ENCODE measurements at places on chromosomes 6 and 20. TPM values are rescaled to one million over a fixed set of nuclear protein-coding genes. Genes with fewer than 3 reads are reported as not detected.

The DAAM2 gene
- total RNA-seq = 9.7 TPM

- no peak for DNase-seq
Observed at GRCh38 chr6:52216932-52217575, 27.2 kb downstream of the IL17F start.

- peak; percentile 85 for DNase-seq
Observed at GRCh38 chr20:44861531-44862006, 23.9 kb upstream of the YWHAB start.

DNA sequence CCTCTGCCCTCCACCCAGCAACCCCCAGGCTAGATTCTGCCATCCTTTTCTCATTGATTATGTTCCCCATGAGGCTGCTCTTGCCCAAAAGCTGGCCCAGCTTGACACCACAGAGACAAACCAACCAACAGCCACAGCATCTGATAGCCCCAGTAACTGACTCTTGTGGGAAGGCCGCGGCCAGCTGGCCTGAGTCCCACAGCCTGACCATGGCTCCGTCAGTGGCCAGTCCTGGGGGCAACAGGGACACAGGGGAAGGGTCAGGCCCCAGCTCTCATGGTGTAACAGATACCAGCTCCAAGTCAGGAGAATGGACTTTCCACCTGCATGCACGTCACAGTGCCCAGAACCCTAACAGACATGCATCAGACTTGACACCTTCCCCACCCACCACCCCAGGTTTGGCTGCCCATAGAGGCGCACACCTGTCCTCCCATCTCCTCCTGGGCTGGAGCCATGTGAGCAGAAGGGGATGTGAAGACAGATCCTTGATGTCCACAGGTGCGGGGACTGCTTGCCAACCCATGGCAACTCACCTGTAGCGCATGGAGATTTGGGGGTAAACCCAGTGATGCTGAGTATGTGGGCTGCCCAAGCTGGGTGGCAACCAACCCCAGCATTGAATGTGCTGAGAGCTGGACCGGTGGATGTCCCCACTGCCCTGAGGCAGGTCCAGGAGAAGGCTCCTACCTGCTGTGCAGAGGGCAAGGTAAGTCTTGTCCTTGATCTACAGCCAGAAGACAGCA, 18.8 kb downstream of the RIPOR3 start:
- DNase-seq = no peak

- DNase-seq = no peak
Observed at GRCh38 chr6:41975276-41975675, 33.7 kb upstream of the CCND3 start.

The CNKSR3 gene
- 16.8 TPM for total RNA-seq

GRCh38 chr20:438571-439469, 23.5 kb downstream of the TBC1D20 start:
- DNase-seq = no peak

DNA sequence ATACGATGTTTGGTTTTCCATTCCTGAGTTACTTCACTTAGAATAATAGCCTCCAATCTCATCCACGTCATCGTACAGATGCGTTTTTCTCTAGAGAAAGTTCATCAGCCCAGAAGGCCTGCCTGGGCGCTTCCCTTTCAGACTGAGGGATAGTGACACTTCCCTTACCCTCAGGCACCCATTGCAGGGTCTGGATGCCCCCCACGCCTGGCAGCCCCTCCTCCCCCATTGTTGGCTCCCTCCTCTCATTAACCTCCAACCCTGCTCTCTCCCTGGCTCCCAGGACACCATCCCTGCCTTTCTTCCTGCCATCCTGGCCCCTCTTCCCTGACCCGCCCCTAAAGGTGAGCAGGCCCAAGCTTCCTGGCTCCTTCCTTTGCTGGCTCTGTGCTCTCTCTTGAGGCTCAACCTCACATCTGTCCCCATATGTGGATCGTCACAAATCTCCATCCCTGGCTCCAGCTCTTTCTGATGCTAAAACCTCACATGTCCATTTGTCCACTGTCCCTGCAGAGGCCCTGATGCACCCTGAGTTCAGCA, 145.2 kb downstream of the SYCP2 start:
- peak; percentile 7 for DNase-seq

DNA sequence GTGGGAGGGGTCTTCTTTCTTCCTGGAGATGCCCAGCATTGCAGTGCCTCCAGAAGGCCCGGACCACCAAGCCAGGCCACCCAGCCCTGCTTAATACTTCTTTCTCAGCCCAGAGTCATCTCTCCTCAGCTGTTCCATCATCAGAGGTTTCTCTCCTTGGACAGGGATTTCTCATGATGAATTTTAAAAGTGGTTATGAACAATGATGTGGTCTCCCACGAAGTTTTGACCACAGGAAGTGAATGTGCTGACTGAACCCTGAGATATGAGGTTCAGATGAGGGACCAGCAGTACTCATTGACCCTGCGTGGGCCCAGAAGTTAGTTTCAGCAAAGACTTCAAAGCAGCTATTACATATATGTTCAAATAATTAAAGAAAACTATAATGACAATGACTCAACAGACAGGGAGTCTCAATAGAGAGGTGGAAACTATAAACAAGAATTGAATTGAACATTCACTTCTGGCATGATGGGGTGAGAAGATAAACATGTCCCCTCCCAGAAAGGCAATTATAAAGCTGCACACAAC, 114.5 kb upstream of the SLC22A16 start:
- no peak for DNase-seq

DNA sequence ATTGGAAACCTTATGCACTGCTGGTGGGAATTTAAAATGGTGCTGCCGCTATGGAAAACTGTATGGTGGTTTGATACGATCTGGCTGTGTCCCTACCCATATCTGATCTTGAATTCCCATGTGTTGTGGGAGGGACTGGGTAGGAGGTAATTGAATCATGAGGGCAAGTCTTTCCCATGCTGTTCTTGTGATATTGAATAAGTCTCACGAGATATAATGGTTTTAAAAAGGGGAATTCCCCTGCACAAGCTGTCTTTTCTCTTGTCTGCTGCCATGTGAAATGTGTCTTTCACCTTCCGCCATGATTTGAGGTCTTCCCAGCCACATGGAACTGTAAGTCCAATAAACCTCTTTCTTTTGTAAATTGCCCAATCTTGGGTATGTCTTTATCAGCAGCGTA, 4.9 kb downstream of the TAP2 start:
- no peak for DNase-seq

The IFNGR1 gene
- 111 TPM for total RNA-seq

GRCh38 chr20:6855104-6855503, 87.6 kb downstream of the BMP2 start:
- no peak for DNase-seq

The SYCP2 gene
- 0.79 TPM for total RNA-seq

DNA sequence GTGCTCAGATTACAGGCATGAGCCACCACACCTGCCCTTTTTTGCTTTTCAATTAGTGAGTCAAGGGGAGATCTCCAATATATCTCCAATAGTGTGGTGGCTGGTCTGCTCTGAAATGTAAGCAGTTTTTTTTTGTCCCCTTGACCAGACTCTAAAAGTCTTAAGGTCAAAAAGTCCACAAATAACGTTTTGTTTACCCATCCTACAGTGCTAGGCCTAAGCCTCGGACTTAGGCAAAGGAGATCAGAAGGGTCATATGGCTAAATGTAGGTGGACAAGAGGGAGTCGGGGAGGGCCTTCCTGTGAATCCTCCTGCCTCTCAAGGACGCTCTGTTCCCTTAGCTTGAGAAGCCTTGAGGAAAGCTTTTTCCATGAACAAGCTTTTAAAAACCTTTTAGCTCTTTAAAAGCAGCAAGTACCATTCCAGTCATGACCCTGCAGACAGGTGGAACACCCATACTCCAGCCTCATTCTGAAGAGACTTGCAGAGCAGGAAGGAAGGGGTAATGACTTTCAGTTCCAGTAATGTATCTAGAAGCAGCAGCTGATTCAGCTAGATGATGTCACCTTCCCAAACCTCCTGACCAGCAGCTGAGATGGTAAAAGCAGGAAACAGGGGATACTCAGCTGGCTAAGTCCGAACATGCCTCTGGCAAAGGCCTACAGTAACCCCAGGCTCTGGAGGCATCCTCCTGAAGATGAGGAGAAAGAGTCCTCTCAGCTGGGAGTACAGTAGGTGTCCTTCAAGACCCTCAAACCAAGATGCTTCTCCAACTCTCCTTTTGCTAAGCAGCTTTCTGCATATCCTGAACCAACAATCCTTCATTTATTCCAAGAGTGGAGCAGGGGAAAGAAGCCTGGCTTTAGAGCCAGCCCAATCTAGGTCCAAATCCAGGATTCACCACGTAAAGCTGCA, 23.6 kb downstream of the BCL2L1 start:
- DNase-seq = peak; percentile 79

The OR2H2 gene
- total RNA-seq = not detected

The ETV7 gene
- total RNA-seq = 0.43 TPM

DNA sequence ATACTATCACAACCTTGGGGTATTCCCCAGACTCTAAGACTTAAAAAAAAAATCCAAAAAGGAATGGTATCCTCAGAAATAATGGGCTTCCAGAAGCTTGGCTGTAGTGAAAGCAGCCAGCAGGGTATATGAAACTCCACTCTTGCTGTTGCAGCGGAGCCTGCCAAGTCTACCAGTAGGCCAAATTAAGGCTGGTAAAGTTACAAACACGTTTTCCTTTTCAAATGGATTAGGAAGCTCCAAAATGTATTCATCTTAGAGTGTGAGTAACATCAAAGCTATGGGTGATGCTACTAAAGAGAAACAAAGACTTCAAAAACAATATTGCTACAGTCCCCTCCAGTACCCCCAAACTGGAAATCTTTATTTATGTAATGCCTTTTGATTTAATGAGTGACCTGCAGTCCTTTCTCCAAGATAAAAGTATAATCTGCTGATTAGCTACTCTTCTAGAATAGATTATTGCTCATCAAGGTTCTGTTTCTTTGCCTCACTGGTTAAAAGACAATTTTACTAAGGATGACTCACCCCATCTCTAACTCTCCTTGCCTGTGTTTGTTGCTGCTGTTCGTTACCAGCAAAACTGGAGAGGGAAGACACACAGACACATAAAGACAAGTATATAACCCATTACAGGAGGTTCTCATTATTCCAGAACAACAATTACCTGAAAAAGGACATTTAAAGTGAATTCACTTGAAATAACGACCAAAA, 84.9 kb downstream of the BTBD9 start:
- no peak for DNase-seq

DNA sequence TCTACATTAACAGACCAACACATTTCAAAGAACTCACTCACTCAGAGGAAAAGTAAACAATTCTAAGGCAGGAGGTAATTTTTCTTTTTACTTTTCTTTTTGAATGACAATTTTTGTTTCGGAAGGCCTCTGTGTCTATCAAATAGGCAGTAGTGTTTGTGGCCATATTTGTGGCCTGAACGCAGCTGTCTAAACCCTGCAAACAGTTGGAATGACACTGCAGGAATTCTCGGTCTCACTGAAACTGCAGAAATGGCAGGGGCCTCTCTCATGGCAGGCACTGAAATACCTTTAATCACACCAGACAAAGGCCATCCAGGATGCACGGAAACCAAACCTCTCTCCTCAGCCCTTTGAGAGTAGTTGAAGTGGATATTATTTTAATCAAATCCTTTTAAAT, 30.4 kb downstream of the FYN start:
- no peak for DNase-seq

The OPRM1 gene
- total RNA-seq = not detected

DNA sequence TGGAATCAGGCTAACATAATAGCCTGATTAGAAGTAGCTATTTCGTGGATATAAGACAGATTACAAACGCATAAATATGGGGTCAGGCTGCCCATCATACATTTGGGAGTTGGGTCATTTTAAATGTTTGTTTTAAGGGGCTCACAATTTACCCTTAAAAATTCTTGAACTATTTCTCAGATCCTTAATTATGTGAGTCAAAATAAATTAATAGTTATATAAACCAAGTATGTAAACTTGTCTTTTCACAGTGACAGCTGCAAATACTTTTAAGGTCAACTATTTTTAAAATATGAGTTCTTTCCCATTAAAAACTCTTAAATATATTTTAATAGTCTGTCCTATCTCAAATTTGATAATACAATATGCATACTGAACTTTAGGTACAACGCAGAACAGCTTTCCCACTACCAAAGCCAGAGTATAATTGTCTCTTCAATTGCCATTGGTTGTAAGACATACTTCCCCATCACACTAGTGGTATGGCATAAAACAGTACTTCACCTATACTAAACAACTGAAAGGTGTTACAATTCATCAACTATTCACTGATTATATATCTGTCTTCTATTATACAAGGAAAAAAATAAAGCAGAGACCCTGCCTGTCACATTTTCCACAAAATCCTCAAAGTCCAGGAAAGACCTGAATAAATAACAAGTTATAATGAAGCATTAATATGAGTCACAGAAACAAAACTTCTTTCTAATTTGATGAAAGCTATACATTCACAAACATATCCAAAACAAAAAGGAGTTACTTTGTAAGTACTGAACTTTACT, 80.8 kb upstream of the COL21A1 start:
- no peak for DNase-seq

The RAB44 gene
- not detected for total RNA-seq

DNA sequence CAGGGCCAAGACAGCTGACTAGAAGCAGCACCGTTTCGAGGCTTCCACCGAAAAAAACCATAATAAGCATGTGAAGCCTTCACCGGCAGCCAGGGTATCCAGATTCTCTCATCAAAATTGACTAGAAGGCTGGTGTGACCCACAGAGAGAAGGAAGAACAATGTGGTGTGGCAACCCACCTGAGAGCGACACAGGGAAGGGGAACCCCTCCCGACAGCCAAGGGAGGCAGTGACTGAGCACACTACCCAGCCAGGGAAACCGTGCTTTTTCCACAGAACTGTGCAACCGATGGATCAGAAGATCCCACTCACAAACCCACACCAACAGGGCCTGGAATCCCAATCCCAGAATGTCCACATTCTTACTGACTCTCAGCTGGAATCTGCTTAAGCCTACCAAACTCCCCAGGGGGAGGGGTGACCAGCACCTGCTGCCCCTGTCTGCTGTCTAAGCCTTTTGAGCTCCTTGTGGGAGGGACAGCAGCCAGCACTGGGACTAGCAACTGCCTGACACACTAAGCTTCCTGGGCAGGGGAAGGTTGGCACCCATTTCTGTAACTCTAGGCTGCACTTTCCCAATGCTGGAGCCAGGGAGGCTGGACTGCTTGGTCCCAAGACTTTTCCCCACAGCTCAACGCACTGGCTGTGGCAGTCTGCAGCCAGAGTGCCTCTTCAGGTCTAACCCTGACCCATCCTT, 231.9 kb upstream of the FAM83B start:
- no peak for DNase-seq
